ENCODE measurements at places on chromosomes 16 and 17.

- peak; percentile 18 for DNase-seq
Observed at GRCh38 chr17:54967621-54968261, 713 bp downstream of the COX11 start.

DNA sequence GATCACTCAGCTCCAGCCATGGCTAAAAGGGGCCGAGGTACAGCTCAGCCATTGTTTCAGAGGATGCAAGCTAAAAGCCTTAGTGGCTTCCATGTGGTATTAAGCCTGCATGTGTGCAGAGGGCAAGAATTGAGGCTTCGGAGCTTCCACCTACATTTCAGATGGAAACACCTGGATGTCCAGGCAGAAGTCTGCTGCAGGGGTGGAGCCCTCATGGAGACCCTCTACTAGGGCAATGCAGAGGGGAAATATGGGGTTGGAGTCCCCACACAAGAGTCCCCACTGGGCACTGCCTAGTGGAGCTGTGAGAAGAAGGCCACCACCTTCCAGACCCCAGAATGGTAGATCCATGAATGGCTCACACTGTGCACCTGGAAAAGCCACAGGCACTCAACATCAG is 14.7 kb upstream of the PSMD11 start:
- DNase-seq, result no peak

GRCh38 chr17:53249036-53249435 is 573.7 kb upstream of the KIF2B start:
- DNase-seq, result no peak

DNA sequence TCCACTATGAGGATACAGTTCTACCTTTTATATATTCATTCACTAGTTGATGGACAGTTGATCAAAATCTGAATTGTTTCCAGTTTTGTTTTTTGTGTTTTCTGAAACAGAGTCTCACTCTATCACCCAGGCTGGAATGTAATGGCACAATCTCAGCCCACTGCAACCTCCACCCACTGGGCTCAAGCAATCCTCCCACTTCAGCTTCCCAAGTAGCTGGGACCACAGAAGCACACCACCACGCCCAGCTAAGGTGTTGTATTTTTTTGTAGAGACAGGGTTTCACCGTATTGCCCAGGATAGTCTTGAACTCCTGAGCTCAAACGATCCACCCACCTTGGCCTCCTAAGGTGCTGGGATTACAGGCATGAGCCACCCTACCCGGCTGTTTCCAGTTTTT is 21.0 kb downstream of the LSM12 start:
- DNase-seq, result no peak

- peak; percentile 64 for DNase-seq
Observed at GRCh38 chr16:30949650-30950515, 1.0 kb downstream of the ORAI3 start.

DNA sequence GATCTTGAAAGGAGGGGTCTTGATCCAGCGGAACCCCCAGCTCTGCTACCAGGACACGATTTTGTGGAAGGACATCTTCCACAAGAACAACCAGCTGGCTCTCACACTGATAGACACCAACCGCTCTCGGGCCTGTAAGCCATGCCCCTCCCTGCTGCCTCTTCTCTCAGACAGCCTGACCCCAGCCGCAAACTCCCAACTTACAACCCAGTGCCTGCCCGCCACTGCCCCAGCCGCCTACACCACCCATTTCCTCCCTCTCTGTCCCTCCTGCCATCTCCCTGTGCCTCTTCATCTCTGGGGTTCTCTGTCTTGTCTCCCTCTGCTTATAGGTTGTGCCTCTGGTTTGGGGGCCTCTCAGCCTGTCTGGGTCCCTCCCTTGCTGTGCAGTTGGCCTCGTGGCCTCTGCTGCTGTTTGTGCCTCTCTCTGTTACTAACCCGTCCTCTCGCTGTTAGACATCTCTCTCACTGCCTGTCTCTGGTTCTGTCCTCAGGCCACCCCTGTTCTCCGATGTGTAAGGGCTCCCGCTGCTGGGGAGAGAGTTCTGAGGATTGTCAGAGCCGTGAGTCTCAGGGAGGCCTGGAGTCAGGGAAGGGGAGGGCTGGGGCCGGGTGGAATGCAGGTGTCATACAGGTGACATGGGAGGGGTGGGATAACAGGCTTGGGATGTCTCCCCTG is 9.6 kb downstream of the ERBB2 start:
- no peak for DNase-seq

GRCh38 chr17:49468811-49469385 is 26.2 kb upstream of the NGFR start:
- DNase-seq, result no peak

- no peak for DNase-seq
Observed at GRCh38 chr17:3574231-3574630, 16.6 kb upstream of the TRPV3 start.

All from activated naive CD8-positive, alpha-beta T cell treated with anti-CD3 and anti-CD28 coated beads, Interleukin-2, amount 50 U/mL, for 24 hours (primary cell).